Thymus (tissue), 14 donors: ENCODE measurements at places on chromosomes 16 and 17. TPM values are rescaled to one million over a fixed set of nuclear protein-coding genes. Genes with fewer than 3 reads are reported as not detected.
A peak's percentile ranks its signal among the peaks of the same experiment; 100 is the strongest.

Gene TEKT5
- total RNA-seq, result 0.24 TPM

Gene COX6A2
- total RNA-seq, result 0.33 TPM

- no peaks in the 10 kb centered on the region for H3K27me3 ChIP-seq
- no peak overlapping the region for H3K4me3 ChIP-seq
- H3K4me1 ChIP-seq, result no peaks in the 10 kb centered on the region
- no peak for DNase-seq
These were observed 10.3 kb downstream of the RETREG3 start for GRCh38 chr17:42598905-42599304.

DNA sequence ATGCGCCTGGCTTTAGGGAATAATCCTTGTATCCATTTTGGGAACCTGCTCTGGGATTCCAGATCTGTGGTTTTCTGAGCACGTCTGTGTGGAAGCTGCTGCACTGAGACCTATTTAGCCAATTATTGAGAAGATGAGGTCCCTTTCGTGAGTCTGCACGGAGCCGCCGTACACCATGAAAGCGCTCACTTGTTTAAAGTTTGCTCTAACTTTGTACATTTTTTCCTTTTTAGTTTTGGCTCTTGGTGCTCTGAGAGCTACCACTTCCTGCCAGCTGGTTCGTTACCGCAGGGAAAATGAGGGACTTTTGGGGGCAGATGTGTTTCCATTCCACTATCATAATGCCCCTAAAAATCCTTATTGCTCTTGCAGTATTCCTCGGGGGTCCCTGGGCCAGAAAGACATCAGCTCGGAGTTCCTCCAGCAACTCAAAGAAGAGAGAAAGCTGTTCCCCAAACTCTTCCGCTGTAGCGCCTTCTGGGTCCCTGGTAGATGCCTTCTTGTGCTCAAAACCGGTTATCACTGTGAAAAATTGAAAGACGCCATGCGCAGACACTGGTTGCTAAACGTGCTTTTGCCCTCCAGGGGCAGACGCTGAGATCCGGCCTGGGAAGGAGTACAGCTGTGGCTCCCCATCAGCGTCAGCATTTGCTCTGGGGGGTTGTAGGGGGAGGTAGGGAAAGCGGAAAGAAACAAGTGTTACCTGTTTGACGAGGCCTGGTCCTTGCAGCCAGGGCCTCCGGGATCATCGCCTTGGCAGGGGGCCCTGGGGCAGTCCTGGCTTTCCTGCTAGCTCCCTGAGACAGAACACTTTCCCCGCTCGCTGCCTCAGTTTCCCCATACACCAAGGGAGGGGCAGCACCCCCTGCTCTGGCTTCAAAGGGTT is 238.1 kb downstream of the MRTFB start:
- H3K36me3 ChIP-seq, result no peaks in the 10 kb centered on the region
- DNase-seq, result peak; percentile 86
- peaks cover 2% of the 10 kb centered on the region for H3K27me3 ChIP-seq
- H3K4me3 ChIP-seq, result peak overlapping the region; percentile 32
- H3K27ac ChIP-seq, result peak overlapping the region; percentile 96
- H3K4me1 ChIP-seq, result peaks cover 67% of the 10 kb centered on the region

GRCh38 chr16:22369221-22369811 is 5.1 kb downstream of the CDR2 start:
- peaks cover 24% of the 10 kb centered on the region for H3K4me1 ChIP-seq
- H3K4me3 ChIP-seq, result no peak overlapping the region
- H3K27me3 ChIP-seq, result no peaks in the 10 kb centered on the region
- DNase-seq, result no peak
- peaks cover 9% of the 10 kb centered on the region for H3K36me3 ChIP-seq

- H3K36me3 ChIP-seq, result no peaks in the 10 kb centered on the region
- H3K27me3 ChIP-seq, result no peaks in the 10 kb centered on the region
- no peak overlapping the region for H3K4me3 ChIP-seq
- no peak overlapping the region for H3K27ac ChIP-seq
These were observed 326.6 kb downstream of the PHKB start for GRCh38 chr16:47787696-47788095.

DNA sequence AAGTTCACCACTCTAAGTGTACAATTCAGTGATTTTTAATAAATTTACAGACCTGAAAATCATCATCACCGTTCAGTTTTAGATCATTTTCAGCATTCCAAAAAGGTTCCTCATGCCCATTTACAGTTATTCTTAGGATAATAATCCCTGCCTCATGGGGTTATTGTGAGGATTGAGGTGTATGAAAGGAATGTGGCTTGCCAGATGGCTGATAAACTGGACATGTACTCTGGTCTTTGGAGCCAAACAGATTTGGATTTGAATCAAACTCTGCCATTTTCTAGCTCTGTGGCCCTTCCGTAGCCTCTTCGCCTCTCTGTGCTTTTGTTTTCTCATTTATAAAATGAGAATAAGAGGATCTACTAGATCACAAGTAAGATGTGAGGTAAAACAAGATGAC is 53.9 kb upstream of the GPRC5B start:
- H3K27ac ChIP-seq, result no peak overlapping the region
- no peaks in the 10 kb centered on the region for H3K27me3 ChIP-seq
- no peak overlapping the region for H3K4me3 ChIP-seq

DNA sequence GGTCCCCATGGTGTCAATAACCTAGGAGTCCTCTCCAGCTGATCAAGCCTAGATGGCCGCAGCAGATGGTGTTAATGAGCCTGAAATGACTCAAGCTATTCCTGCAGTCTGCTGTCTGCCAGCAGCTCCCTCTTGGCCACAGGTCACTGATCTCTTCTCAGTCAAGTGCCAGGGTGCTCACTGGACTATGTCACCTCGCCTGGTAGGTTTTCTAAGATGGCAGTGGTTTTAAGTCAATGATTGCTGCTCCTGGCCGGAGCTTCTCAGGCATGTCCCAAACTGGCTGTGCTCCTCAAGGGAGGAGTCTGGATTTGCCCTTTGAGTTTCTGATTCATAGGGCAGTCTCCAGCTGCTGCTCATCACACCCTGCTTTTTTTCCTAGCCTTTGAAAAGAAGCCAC is 58.6 kb upstream of the SHISA6 start:
- H3K36me3 ChIP-seq, result no peaks in the 10 kb centered on the region
- H3K27ac ChIP-seq, result no peak overlapping the region
- no peaks in the 10 kb centered on the region for H3K4me1 ChIP-seq

Gene CTRB1
- total RNA-seq, result 0.14 TPM

DNA sequence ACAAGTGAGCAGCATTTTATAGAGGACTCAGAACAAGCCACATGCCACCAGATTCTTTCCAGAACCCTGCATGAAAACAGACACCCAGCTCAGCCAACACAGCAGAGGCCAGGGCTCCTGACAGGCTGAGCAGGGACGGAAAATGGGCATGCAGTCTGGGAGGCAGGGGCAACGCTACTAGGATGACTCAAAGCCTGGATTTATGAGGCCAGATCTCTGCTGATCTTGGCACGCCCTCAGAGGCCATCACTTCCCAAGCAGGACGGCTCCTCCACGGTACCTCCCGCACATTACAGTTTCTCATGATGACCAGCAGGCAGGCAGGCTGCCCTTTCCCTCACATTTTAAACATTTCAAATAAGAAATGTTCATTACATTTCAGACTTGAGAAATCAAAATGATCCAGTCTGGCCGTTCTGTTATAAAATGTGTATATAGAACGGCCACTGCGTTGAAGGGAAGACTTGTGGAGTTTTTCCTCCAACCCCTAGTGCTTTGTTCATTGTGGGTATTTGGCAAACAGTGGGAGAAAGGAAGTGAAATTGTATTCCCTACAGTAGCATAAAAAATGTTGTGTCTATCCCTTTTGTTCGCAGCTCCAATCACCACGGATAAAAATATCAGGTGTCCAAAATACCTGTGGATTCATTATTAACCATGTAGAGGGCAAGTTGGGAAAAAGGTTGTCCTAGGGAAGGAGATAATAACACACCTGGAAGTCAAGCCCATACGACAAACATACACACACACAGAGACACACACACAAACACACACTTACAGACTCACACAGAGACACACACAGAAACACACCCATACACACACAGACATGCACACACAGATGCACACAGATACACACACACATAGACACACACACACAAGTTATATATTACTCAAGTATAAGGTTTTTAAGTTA is 64.8 kb upstream of the ADAMTS18 start:
- no peak overlapping the region for H3K4me3 ChIP-seq
- H3K4me1 ChIP-seq, result no peaks in the 10 kb centered on the region
- DNase-seq, result no peak
- H3K27me3 ChIP-seq, result no peaks in the 10 kb centered on the region
